ENCODE measurements at places on chromosomes 7 and 10. TPM values are rescaled to one million over a fixed set of nuclear protein-coding genes. Genes with fewer than 3 reads are reported as not detected.

DNA sequence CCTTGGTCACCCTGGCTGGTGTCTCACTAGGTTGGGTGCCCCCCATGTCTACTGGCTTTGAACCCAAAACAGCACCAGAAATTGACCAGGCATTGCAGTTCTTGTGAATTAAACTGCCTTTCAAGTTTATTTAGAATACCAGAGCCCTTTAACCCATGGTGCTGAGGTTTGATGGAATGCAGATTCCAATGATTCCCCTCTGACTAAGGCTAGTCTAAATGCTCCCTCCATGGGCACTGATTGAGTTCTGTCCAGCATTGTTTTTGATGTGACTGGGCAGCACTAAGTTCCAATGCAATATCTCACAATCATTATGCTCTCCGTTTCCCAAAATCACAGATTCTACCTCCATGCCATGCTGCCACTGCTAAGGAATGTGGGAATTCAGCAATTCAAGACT is 1047.4 kb upstream of the LRRN3 start:
- DNase-seq, result no peak
- no peak overlapping the region for H3K4me3 ChIP-seq
- H3K27me3 ChIP-seq, result no peaks in the 10 kb centered on the region
- no peaks in the 10 kb centered on the region for H3K4me1 ChIP-seq

DNA sequence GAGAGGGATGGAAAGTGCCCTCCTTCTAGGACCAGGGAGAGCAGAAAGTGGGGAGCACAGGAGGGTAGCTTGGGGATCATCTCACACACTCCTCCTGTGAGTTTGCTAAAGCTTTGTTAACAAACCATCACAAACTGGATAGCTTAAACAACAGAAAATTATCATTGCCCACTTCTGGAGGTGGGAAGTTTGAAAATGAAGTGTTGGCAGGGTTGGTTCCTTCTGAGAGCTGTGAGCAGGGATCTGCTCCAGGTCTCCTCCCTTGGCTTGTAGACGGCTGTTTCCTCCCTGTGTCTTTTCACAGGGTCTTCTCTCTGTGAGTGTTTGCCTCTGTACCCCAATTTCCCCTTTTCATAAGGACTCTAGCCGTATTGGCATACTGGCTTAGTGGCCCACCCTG is 32.0 kb upstream of the CXCL12 start:
- H3K4me1 ChIP-seq, result no peaks in the 10 kb centered on the region
- DNase-seq, result no peak
- no peak overlapping the region for H3K27ac ChIP-seq
- H3K27me3 ChIP-seq, result no peaks in the 10 kb centered on the region
- H3K36me3 ChIP-seq, result no peaks in the 10 kb centered on the region
- H3K4me3 ChIP-seq, result no peak overlapping the region

GFRA1 gene
- not detected for polyA plus RNA-seq

DNA sequence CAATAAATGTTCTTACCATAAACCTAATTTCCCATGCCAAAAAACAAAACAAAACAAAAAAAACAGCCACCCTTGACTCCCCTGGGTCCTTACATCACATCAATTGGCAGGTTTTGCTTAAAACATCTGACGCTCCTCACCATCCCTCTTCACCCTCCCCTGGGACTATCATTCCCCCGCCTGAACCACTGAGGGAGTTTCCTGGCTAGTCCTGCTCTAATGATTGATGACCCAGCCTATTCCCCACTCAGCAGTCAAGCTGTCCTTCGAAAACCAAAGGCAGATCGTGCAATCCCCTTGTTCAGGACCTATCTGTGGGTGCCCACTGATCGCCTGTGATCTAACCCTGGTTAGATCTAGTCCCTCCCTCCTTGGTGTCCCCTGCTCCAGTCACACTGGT is 11.2 kb upstream of the FRMPD2 start:
- no peak overlapping the region for H3K27ac ChIP-seq
- DNase-seq, result no peak
- H3K4me1 ChIP-seq, result no peaks in the 10 kb centered on the region

DNA sequence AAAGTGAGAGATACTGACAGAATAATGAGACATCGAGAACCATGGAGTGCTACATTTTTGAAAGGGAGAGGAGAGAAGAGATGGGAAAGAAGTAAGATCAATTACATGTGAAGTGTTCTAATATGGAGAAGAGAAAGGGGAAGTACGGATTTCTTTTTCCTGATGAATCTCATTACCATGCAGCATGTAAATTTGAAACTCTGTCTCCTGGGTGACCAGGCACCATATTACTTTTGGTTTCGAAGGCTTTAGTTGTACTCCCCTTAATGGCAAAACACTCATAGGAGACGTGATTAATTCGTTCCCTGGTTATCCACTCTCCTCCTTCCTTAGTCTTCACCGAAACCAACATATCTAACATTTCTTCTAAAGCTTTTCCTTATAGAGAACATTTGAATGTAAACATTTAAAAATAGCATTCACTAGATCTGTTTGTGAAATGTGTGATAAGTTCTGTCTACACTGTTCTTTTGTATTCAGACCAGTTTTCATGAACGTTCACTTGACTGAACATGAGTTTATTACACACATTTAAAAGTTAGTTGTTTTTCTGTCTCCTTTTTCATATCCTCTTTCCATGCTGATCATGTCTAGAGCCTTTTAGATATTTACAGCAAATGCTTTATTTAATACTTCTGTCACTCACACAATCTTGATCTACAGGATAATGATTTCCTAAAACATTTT is 80.2 kb upstream of the MSRB2 start:
- H3K36me3 ChIP-seq, result no peaks in the 10 kb centered on the region
- peaks cover 2% of the 10 kb centered on the region for H3K27me3 ChIP-seq
- no peak overlapping the region for H3K27ac ChIP-seq
- DNase-seq, result no peak

Data from CD4-positive, CD25-positive, alpha-beta regulatory T cell (primary cell).